ENCODE measurements at places on chromosomes 7 and 10.

- no peak for DNase-seq
Measured at GRCh38 chr10:32887481-32887880, 70.5 kb downstream of the ITGB1 start.

DNA sequence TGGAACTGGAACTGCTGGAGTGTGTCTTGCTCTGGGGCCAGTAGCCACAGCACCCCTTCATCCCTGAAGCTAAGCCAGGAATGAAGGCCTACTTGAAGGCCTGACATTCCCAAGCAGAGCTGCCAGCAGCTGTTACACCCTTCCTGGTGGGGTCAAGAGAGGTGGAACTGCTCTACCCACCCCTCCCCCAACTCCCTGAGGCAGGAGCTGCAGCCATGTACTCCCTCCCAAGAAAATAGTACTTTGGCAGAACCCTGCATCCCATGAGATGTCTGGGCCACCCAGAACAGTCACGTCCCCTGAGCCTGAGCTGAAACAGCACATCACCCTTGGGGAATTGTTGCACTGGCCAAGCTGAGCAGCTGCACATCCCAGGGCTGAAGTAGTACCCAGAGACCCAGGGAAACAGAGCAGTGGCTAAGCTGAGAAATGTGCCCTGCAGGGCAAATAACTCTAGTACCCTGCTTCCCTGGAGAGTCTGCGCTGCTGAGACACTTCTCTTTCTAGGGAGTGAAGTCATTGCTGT, 63.4 kb upstream of the PLA2G12B start:
- DNase-seq = no peak

DNA sequence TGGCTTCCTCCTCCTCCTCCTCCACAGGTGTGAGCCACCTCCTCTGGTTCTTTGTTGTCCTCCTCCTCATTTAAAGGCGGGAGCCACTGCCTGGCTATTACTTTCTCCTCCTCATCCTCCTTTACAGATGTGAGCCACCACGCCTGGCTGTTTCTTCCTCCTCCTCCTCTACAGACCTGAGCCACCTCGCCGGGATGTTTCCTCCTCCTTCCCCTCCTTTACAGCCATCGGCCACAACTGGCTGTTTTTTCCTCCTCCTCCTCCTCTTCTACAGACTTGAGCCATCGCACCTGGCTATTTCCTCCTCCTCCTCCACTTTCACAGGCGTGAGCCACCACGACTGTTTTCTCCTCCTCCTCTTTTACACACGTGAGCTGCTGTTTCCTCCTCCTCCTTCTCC, 49.0 kb upstream of the ZNF479 start:
- no peak for DNase-seq

DNA sequence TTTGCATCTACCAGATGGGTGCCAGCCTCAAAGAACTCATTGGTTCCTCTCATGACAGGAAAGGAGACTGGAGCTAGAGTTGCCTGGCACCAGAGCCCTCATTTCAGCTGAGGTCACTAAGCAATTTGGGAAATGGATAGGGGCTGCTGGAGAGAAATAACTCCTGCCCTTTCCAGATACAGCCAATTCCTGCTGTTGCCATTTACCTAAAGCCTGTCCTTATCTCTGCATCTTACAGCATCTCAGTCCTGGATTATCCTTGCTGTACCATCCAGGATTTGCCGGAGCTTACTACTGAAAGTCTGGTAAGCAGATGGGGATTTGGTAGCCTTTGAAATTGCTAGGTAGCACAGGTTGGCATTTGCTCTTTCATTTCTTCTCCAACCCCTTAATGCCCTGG, 31.9 kb upstream of the SMKR1 start:
- no peak for DNase-seq

GRCh38 chr10:18400906-18401245, 250.5 kb downstream of the NSUN6 start:
- no peak for DNase-seq

DNA sequence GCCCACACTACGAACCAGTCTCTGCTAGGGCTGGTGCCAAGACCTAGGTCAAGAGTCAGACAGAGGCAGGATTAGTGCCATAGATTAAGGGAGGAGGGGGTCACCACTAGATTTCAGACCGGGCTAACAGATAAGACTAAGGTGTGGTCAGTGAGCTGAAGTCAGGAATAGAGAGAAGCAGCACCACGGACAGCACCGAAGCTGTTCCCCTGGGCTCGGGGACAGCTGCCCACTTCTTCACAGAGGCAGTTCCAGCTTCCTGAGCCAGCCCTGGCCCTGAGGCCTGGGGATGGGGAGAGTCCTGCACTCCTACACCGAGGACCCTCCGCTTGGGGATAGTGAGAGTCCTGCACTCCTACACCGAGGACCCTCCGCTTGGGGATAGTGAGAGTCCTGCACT, 11.2 kb upstream of the JAKMIP3 start:
- DNase-seq = peak; percentile 67

All from chondrocyte (in vitro differentiated cells).